Fibroblast of skin of back (primary cell): ENCODE measurements at places on chromosomes 11 and 22.

DNA sequence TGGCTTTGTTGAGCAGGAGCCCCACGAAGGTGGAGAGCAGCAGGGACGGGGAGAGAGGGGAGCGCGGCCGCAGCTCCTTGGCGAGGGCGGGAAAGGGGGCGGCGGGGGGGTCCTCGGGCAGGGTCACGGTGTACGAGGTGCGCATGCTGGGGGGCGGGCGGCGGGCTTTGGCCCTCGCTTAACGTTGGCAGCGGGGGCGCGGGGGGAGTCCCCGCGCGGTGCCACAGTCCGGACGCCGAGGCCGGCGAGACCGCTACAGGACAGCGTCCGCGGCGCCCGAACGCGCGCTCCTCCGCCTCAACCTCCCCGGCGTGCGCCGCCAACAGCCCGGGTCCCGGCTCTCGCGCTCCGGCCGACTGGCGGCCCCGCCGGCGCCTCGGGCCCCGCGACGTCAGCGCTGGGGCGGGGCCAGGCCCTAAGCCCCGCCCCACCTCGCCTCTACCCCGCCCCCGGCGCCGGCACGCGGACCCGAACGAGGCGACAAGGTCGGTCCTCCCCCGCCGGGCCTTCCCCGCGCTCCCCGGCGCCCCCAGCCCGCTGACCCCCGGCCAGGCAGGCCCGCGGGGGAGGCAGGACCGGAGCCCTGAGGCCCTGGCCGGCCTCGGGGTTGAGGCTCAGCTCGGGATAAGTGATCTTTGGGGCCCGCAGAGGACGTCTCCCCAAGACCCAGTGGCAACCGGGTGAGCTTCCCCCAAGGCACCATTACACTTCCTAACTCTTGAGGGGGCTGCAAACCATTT lies 17.5 kb downstream of the USP2 start:
- DNase-seq: peak; percentile 46

GRCh38 chr11:110544779-110545178 lies 115.0 kb downstream of the FDX1 start:
- no peak for DNase-seq

- DNase-seq: no peak
These were observed at the start of gene SCGB1D2 for GRCh38 chr11:62242021-62242420. Gene SCGB1D2, plus strand, starts transcription at chr11:62242239. Its CDS starts 69 bp downstream, at chr11:62242308.

DNA sequence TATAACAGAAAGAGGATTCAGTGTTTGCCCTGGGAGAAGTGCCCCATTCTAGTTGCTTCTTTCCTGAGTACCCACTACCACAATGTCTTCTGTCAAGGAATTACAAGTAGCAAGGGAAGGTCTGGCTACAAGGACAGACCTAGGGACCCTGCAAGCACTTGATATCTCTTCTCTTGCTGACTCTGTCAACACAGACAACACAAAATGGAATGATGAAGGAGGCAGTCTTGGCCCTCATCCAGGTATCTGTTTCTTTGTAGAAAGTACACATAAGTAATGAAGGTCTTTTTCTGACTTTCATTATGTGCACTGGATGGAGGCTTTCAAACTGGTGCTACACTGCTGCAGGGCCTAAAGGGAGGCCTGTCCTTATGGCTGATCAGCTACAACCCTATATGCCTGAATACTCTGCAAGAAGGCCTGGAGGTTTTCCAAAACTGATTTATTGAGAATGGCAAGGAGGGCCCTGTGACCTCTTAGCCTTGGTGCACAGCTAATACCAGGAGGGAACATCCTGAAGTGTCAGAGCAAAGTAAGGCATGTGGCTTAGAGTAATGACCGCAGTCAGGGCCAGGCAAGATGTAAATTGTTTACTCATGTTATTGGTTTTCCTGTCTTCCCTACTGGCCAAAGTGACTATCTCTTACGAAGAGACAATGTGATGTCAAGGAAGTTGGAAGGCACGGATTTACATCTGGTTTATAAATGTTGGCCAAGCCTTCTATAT lies 31.2 kb downstream of the GAB2 start:
- no peak for DNase-seq

DNA sequence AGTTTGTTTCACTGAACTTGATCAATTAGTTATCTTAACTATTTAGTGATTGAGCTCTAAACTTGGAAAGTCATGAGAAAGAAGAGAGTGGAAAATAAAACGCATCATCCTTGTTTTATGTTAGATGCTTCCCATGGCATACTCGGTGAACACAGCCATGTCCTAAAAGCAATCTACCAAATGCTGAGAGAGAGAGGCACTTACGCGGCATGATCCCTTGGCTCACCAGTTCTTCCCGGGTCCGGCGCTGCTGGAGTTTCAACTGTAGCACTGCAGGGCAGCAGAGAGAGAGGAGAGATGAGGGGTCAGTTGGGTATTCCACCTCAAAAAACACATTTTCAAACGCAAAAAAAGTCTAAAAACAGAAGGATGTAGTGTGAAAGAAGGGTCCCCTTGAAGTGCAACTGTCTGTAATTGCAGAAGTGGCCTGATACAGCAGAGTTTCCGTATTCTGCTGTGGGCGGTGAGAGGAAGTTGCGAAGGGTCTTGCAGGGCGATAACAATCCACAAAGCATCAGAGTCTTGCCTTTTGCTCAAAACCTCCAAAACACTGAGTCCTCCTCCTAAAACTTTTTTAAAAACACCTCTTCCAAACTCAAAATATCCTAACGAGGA lies 92.7 kb downstream of the SGSM3 start:
- no peak for DNase-seq

DNA sequence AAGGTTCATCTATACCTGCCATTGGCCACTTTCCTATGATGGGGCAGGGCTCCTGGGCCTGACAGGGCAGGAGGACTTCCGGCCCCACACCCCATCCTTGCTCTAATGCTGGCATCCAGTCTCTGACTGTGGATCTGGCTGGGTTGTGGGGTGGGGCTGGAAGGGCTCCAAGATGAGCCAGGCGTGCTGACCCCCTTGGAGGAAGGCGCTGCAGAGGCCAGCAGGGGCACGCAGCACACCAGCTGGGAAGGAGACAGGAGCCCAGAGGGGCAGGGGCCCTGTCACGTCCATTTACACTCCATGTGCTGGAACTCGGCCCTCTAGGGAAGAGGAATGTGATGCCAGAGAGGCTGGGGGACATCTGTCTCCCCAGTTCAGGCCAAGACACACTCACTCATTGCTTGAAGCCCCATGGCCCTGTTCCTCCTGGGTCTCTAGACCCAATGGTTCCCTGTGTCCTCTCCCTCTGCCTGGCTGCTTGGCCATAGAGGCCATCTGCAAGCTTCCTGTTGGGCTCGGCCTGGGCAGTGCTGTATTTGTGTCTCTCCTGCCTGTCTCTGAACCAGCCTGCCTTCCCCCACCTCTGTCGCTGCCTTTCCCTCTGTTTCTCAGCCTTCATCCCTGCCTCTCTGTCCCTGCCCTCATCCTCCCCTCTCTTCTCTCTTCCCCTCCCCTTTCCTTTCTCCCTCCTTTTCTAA lies 67.5 kb upstream of the NECTIN1 start:
- DNase-seq: no peak
